CD4-positive, CD25-positive, alpha-beta regulatory T cell (primary cell): ENCODE measurements at places on chromosomes 3 and 15. TPM values are rescaled to one million over a fixed set of nuclear protein-coding genes. Genes with fewer than 3 reads are reported as not detected.

DNA sequence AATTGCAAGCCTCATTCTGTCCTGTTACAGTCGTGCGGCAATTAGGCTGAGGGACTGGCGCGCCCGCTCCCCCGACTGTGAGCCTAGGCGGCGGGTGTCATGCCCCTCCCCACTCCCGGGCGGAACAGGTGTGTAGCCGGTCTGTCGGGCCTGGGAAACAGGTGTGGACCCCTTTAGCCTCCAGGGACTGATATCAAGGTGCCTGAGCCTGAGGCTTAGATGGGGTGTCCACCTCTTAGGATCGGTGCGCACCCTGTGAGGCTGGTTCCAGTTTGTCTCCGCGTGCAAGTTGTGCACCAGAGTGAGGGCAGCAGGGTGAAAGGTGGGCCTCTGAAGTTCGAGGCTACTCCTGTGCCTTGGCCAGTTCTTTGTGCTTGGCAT is 686 bp downstream of the VPS8 start:
- peaks cover 37% of the 10 kb centered on the region for H3K4me1 ChIP-seq
- peak overlapping the region; percentile 92 for H3K4me3 ChIP-seq
- peaks cover 2% of the 10 kb centered on the region for H3K27me3 ChIP-seq
- no peaks in the 10 kb centered on the region for H3K36me3 ChIP-seq

DNA sequence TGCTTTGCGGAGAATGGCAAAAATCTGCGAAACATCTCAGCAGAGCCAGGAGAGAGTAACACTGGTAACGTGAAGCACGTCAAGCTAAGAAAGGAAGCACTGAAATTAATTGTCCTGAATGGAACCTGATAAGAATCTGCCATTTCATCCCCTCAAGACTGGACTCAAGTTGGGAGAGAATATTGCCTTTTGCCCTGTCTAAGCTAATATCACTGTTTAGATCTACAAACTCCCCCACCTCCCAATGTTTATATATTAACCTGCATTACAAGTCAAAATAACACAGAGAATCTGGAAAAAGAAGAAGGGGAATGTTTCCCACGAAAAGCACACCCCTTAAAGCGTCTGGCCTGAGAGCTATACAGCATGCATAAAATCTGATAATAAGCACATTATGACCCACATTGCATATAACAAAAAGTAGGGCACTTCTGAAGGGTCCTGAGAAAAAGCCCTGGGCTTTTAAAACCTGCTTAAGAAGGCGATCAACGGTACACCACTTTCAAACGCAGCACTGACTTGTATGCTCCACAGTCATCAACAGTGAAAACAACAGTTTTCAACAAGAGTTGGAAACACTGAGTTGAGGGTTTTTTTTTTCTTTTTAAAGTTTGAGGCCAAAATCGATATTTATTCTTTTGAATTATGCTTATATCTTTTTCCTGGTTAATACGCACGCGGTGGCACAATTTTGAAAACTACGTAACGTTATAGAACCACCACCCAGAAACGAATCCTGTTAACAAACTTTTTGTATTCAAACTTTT is 1.4 kb upstream of the KAT2B start:
- H3K4me1 ChIP-seq = peaks cover 39% of the 10 kb centered on the region
- H3K4me3 ChIP-seq = peak overlapping the region; percentile 93
- H3K27me3 ChIP-seq = no peaks in the 10 kb centered on the region
- peak overlapping the region; percentile 93 for H3K27ac ChIP-seq
- no peaks in the 10 kb centered on the region for H3K36me3 ChIP-seq

DNA sequence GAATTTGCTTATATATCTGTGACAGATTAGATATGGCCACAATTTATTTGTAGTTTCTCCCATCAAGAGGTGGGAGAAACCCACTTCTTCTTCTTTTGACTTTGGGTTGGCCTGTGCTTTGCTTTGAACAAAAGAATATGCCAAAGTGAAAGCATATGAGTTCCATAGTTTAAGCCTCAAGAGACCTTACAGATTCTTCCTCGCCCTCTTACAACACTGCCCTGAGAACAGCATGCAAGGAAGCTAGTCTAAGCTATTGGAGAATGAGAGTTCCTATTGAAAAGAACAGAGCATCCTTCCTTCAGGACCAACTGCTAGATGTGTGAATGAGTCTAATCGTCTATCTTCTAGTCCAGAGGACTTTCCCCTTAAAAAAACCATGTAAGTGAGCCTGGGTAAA is 394.8 kb downstream of the TUSC7 start:
- DNase-seq = no peak
- no peaks in the 10 kb centered on the region for H3K4me1 ChIP-seq
- H3K36me3 ChIP-seq = no peaks in the 10 kb centered on the region
- no peaks in the 10 kb centered on the region for H3K27me3 ChIP-seq
- no peak overlapping the region for H3K4me3 ChIP-seq
- no peak overlapping the region for H3K27ac ChIP-seq

DNA sequence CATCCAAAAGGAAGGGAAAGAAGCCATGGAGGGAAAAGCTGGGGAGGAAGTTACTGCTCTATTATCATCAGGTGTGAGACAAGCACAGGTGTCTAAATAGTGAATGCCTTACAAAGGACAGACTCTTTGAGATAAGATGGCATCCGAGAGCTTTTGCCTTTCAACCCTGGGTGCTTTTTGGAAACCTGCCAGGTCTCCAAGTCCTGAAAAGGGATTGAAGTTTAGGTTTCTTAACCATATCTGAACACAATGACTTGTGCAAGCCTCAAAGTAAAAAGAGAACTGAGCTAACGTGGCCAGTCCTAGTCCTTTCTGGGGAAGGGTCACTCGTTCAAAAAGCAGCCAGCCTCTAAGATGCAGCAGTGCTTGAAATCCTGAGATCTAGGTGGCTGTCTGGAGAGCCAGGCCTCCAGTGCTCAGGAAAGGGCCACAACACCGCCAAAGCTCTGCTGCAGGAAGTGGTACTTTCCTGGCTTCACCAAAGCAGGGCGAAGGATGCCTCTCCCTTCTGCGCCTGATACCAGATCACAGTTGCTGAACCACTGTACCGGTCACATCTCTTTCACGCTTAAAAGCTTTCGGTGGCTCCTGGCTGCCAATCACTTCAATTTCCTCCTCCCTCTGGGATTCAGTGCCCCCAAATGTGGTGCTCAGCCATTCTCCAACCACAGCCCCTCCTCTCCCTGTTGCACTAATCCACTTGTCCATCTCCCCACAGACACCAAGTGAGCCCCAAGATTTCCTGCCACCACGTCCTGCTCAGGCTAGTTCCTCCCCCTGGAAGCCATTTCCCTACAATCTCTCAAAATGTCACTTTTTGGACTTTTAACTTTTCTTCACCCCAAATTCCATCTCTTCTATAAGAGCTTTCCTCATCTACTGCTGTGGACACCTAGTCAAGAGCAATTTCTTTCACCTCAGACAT is 104.1 kb upstream of the LPP start:
- H3K4me1 ChIP-seq = peaks cover 9% of the 10 kb centered on the region
- H3K27me3 ChIP-seq = no peaks in the 10 kb centered on the region
- H3K27ac ChIP-seq = no peak overlapping the region
- H3K36me3 ChIP-seq = no peaks in the 10 kb centered on the region

DNA sequence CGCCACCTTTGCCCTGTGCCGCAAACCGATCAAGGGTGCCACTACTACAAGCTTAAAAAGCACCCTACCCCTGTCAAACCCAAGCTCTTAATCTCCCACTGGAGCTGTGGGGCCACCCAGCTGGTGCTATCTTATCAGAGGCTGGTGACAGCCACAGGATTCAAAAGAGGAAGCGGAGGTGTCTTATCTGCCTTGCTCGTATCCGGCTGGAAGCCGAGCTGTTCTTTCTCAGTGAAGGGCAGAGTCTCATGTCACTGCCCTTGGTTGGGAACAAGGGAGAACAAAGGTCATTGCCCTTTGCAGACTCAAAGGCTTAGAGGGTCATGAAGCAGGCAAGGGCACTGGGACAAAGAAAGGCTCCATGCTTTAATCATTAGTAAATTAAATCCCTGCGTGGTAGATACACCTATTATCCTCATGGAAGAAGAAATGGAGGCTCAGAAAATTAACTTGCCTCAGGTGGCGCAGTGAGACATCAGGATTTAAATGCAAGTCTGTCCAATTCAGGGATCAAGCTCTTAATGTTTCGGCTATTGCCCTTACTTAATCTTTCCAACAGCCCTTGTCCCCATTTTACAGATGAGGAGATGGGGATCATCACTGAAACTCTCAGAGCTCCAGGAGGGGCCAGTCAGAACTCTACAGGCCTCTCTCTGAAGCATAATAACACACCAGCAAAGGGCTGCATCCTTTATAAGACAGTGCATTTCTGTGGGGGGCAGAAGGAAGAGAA is 360.0 kb upstream of the PROK2 start:
- no peaks in the 10 kb centered on the region for H3K27me3 ChIP-seq
- H3K4me3 ChIP-seq = no peak overlapping the region
- DNase-seq = peak; percentile 43
- no peaks in the 10 kb centered on the region for H3K4me1 ChIP-seq

- no peaks in the 10 kb centered on the region for H3K4me1 ChIP-seq
- no peak overlapping the region for H3K4me3 ChIP-seq
- no peak overlapping the region for H3K27ac ChIP-seq
- no peaks in the 10 kb centered on the region for H3K36me3 ChIP-seq
- no peaks in the 10 kb centered on the region for H3K27me3 ChIP-seq
- DNase-seq = no peak
Measured at GRCh38 chr3:99458013-99458412, 180.4 kb upstream of the COL8A1 start.

DNA sequence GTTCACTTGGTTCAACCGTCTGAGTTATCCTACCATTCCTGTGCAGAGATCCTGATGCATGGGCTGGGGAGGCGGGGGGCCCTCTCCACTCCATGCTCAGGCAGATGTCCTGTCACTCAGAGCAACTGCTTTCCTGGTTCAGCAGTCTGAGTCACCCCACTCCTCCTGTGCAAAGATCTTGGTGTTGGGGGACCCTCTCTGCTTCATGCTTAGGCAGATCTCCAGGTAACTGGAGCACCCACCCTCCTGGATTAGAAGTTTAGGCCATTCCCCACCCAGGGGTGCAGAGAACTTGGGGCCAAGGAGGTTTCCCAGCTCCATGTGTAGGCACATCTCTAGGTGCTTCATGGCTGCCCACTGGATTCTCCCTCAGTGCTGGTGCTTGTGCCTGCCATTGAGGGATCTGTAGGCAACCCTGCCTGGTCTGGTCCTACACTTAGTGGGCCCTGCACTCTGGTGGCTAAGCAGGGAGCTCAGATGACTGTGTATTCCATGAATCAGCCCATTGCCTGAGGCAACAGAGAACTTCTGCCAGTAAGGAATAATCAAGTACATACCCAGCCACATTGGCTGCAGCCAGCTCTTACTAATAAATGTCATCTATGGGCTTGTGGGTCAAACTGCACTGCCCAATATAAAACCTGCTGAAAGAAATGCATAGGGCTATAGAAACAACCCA is 465.4 kb upstream of the THBS1 start:
- peaks cover 2% of the 10 kb centered on the region for H3K27me3 ChIP-seq
- no peak overlapping the region for H3K4me3 ChIP-seq
- no peak for DNase-seq
- no peaks in the 10 kb centered on the region for H3K36me3 ChIP-seq

SPG11 gene
- total RNA-seq = 71.5 TPM

ATP2B2 gene
- total RNA-seq = not detected

IL12A gene
- total RNA-seq = 5.6 TPM
